ENCODE measurements at places on chromosomes 6 and 20.

- no peak for DNase-seq
Observed at GRCh38 chr6:36063318-36064060, 35.9 kb downstream of the MAPK14 start.

GRCh38 chr6:142854589-142855488 lies 90.1 kb downstream of the HIVEP2 start:
- DNase-seq = no peak

- DNase-seq = no peak
Observed at GRCh38 chr20:12947691-12948090, 61.1 kb upstream of the SPTLC3 start.

GRCh38 chr6:156865019-156865629 lies 87.9 kb downstream of the ARID1B start:
- DNase-seq = no peak

DNA sequence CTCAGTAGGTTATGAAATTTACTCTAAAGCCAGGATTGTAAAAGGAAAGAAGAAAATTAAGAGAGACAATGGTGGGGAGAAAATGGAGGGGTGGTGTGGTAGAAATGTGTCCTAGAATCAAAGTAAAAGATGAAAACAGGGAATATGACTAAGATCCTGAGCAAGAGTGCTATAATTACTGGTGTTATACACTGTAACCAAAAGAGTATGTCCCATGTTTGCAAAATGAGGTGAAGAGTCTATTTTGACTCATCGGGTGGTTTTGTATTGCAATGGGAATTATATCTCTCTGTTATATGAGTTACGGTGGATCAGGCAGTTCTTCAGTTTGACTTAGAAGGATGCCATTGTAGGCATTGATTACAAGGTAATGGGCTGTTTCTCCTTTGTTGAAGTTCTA lies 8.5 kb downstream of the L3MBTL3 start:
- no peak for DNase-seq

- DNase-seq = no peak
Observed at GRCh38 chr6:153942361-153942760, 96.7 kb upstream of the OPRM1 start.

DNA sequence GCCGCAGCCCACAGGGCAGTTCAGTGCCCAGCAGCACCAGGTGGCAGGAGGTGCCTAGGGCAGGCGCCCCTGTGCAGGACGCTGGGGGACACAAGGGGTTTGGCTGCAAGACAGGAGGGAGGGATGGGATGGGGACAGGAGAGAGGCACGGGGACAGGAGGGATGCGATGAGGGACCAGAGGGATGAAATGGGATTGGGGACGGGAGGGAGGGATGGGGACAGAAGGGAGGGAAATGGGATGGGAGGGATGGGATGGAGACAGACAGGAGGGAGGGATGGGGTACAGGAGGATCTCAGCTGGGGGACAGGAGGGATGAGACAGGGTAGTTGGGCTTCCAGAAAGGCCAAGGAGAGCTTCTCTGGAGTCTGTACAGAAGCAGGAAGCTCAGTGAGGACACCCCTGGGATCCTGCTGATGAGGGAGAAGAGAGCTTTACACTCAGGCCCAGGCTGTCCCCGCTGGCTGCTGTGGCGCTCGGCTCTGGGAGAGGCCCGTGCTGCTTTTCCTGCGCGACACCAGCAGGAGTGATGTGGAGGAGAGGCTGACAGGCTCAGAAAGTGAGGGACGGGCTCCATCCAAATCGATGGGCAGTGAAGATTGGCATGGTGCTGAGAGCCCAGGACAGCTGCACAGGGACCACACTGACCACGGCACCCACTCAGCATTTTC lies 400.8 kb downstream of the SMOC2 start:
- no peak for DNase-seq

DNA sequence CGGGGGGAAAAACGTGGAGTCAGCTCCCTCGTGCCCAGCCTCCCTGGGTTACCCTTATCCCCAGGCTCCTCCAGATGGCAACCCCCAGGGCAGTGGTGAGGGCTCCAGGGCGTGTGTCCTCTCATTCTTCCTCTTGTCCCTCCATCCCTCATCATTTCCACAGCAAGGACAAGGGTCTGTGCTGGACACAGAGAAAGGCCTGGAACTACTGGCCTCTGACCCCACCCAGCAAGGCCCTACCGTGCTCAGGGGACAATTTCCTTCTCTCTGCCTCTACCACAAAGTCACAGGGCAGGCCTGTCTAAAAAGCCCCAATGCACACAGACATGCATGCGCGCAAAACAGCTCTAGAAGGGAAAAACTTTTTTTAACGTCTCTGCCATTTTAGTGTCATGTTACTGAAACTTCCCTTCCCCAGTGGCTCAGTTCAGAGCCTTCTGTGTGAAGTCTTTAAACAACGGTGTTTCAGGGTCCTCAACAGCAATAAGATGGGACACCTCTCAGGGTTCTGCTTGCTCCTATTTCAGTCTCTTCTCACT lies 1.1 kb upstream of the SLC35B2 start:
- no peak for DNase-seq

- no peak for DNase-seq
Observed at GRCh38 chr20:38342713-38343310, 3.5 kb upstream of the LBP start.

DNA sequence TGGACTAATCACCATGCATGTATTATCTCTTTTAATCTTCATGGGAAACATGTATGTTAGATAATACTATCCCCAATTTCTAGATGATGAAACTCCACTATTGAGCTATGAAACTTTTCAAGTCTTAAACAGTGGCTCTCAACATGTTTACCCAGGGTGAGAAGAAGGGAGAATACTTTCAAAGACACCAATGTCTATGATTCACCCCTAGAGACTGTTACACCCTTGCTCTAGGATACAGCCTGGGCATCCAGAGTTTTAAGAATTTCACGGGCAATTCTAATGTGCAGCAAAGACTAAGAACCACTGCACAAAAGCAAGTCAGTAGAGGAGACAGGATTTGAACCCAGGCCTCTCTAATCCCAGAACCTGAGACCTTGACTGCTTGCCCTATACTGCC lies 47.8 kb downstream of the GFOD1 start:
- DNase-seq = no peak

GRCh38 chr20:58188527-58188926 lies 39.9 kb downstream of the ANKRD60 start:
- DNase-seq = no peak

DNA sequence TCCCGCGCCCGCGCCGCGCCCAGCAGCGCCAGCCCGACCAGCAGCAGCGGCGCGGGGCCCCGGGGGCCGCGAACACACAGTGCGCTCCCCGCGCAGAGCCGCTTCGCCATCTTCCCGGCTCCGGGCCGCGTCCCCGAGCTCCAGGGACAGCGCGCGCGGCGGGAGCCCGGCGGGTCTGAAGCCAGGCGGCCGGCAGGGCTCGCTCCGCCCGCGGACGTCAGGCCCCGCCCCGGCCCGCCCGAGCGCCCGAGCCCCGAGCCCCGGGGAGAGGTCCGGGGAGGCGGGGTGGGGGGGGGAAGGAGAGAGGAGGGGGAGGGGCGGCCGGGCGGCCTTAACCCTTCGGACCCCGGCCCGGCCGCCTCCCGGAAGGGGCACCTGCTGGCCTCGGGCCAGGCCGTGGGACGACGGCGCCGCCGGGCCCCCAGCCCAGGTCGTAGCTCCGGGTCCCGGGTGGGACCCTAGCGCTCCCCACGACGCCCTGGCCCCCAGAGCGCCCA lies at the start of gene LAMA5:
Gene LAMA5 (minus strand): TSS at position 177 of the 497 bp plus-strand sequence. CDS start 67 bp downstream, at position 110.
- DNase-seq = no peak

GRCh38 chr20:40532103-40532502 lies 156.9 kb downstream of the MAFB start:
- DNase-seq = no peak

DNA sequence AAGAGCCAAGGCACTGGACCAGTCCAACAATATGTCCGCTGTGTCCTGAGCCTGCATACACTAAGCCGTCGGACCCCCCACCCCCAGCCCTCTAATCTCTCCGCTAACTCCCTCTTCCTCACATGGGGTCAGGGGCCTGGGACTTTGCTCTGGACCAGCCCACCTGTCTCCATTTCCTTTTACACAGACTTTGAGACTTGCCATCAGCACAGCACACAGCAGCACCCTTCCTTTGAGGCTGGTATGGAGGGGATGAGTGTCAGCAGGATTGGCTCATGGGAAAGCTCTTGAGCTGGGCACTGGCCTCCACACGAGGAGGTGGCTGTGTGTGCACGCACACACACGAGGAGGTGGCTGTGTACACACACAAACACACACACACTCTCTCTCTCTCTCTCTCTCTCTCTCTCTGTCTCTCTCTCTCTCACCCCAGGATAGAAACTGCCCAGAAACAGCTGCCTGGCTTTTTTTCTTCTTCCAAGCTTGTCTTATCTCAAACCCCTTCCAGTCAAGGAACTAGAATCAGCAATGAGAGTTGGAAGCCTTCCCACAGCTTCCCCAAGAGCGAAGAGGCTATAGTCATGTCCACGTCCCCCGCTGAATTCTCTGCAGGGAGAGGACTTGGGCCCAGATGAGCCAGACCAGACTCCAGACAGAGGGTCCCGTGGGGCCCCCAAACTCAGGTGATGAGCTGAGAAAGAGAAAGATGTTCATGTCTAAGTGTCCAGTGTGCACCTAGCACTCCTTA lies 18.6 kb downstream of the SLC9A8 start:
- DNase-seq = no peak

DNA sequence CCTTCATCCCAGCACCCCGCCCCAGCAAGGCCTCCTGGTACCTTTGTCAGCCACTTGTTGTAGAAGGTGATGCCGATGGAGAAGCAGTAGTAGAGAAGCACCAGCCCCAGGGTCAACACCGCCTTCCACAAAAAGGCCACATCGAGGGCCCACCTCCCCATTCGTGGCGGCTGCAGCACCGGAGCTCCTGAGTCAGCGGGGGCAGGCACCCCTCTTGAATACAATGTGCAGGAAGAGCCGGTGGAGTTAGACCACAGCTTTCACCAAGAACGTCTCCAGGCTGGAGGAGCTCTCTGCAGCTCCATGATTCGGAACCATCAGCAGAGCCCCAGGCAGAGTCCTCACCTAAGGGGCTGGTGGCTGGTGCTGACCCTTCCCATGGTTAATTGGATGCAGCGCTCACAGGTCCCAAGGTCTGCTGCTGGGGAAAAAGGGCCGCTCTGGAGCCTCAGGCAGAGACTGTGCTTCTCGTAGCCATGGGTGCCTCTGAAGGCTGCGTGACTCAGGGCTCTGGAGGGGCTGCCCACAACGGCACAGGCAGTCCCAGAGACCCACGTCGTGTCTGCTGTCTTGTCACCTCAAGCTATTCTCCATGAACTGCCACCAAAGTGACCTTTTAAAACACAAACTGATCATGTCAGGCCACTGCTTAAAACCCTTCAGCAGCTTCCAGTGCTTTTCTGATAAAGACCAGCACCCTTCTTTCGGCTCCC lies 47.9 kb downstream of the ELMO2 start:
- DNase-seq = no peak

GRCh38 chr20:51616060-51616459 lies 73.5 kb upstream of the NFATC2 start:
- DNase-seq = no peak

DNA sequence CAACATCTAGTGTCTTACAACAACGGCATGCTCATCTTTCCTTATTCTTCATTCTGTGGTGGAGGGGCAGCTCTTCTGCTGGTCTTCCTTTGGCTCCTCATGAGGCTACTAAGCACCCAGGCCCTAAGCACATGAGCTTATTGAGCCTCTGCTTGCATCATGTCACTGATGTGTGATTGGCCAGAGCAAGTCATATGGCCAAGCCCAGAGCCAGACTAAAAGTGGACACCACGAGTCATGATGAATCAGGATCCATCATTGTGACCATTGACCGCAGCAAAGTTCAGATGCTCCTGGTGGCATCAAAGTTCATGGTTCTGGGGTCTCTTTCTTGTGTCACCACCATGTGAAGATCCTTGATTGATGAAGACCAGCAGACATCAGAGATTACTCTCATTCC lies 192.0 kb upstream of the FOXA2 start:
- no peak for DNase-seq

GRCh38 chr6:102942206-102942605 lies 1548.7 kb downstream of the GRIK2 start:
- DNase-seq = no peak

DNA sequence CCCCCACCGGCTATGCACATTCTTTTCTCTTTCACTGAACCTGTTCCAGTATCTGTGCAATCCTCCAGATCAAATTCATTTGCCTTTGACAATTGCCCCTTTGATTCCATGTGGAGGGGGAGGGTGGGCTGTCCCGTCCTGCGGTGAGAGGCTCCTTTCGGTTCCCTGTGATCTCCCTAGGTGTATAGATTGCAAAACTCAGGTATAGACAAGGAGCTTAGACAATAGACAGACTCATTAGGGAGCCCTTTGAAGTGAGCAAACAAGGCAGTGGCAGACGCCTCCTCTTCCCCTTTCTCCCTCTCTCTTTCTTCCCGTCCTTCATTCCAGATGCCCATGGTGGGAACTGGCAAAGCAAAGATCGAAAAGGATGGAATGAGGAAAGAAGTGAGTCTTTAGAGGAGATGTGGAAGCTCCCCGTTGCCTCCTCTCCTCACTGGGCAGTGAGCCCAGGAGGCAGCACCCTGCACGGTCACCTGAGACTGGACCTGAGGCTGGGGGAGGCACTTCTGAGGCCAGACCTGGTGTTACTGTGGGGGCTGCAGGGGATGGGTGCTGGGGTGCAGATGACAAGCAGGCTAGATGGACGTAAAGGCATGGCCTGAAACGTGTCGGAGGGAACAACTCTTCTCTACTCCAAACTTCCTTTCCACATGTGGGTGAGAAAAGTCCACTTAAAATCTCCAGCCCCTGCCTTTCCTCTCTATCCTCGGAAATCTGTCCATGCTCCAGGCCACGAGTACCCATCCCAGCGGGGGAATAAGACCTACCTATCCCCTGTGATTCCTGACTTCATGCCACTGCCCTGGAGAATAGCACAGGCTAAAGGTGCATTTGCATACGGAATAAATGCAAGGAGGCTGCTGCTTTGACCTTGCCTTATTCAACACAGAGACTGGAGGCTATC lies 256.6 kb upstream of the FOXQ1 start:
- no peak for DNase-seq

- no peak for DNase-seq
Observed at GRCh38 chr6:88562353-88563276, 396.5 kb upstream of the CNR1 start.

GRCh38 chr6:119077391-119077642 lies 1.1 kb downstream of the FAM184A start:
- DNase-seq = no peak

DNA sequence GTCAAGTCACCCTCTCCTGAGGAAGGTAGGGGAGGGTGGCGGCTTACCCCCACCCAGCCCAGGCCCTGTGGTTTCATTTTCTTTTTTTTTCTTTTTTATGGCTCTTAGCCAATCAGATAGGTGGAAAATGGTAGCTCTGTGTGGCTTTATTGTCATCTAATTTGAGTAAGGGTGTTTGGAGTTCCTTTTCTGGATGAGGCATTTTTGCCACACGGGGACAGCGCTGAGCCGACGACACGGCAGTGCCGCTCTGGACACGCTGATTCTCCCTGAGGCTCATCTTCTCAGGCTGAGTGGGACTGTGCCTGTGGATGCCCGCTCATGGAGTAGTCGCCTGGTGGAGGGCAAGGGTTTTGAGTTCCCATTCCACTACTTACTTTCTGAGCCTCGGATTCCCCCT lies 37.6 kb upstream of the ANGPT4 start:
- DNase-seq = no peak

DNA sequence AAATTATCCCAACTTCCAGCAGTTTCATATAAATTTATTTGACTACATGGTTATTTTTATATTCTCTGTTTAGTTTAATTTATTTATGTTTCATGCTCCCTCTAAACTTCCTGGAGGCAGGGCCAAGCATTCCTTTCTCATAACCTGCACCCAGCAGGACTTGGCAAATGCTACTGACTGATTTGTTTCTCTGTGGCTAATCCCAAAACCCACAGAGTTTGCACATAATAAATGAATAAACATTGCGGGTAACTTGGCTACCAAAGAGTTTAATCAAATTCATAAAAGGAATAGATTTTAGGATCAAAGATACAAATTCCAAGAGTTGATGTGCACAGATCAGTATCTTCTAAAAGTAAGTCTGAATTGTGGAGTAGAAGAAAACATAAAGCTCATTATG lies 239.5 kb downstream of the SLC35F1 start:
- DNase-seq = no peak
